Activated naive CD8-positive, alpha-beta T cell treated with anti-CD3 and anti-CD28 coated beads, Interleukin-2, amount 10 ng/mL, durations not matched to agents 7 days and 5 days (primary cell): ENCODE measurements at places on chromosomes 4 and X. TPM values are rescaled to one million over a fixed set of nuclear protein-coding genes. Genes with fewer than 3 reads are reported as not detected.

RXFP1 gene
- not detected for total RNA-seq

RS1 gene
- total RNA-seq: not detected

SEPTIN6 gene
- total RNA-seq: 274 TPM

ANXA10 gene
- not detected for total RNA-seq

CT45A10 gene
- not detected for total RNA-seq

FRMD7 gene
- not detected for total RNA-seq

- DNase-seq: no peak
These were observed 34.5 kb downstream of the ELF4 start for GRCh38 chrX:130075777-130076176.

DNA sequence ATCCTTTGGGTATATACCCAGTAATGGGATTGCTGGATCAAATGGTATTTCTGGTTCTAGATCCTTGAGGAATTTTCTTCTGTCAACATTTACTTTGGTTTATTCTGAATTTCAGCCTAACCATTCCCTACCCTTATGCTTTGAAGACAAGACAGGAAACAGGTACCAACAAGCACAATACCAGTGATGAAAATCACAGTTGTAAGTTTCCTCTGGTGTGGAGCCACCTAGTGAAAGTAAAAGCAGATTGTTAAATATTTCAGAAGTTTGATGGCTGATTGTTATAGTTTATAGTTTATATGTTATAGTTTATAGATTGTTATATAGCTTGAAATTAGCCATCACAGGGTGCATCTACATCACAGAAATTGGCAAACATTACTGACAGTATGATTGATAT lies 104.5 kb upstream of the AGA start:
- no peak for DNase-seq

- DNase-seq: no peak
These were observed 134.7 kb upstream of the FAM9C start for GRCh38 chrX:13179100-13179499.

DNA sequence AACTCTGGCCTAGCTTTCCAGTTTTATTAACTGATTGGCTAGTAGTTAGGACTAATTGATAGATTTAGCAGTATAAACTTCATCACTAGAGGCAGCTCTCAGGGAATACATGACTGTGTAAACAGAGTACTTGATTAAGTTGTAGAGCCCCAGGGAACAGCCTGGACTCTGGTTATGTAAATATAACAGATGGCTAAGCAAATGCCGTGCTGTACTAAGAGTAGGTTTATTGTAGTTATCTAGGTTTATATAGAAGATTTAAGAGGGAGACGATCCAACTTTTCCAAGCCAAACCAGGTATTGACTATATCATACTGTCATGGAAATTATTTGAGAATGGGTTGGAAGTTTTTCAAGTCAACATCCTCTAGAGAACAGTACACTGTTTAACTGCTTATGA lies 463.4 kb upstream of the GRID2 start:
- no peak for DNase-seq

- no peak for DNase-seq
These were observed 50.3 kb downstream of the WDFY3 start for GRCh38 chr4:84916227-84916626.

DNA sequence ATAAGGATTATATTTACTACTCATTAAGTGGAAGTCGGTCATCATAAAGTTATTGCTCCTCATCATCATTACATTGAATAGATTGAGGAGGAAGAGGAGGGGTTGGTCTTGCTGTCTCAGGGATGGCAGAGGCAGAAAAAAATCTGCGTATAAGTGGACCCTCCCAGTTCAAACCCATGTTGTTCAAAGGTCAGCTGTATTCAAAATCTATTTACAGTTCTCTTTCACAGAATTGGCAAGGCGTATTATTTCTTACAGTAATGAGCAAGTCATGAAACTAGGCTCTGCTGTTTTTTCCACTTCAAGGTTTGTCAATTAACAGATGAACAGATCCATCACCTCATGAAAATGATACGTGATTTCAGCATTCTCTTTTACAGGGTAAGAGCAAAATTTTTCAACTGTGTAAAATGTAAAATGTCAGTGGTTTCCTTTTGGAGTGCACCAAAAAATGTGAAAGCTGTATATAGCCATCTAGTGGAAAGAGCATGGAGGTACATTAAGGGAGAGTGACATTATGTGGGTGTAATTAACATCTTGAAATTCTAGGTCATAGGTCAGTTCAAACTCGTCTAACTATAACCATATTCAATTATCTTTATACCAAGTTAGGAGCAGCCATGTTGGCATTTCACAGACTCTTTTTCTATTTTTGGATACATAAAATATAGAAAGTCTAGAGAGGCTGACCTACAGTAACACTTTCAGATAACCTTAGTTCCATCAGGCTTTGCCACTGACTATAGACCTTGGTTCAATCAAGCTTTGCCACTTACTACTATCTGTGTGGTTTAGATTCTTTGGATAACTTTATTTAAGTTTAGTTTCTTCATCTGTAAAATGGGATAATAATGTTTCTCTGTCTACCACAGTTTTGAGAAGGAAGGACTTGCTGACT lies 30.1 kb downstream of the NEIL3 start:
- DNase-seq: no peak

GRCh38 chr4:7375427-7375826 lies 59.3 kb downstream of the PSAPL1 start:
- no peak for DNase-seq

GRCh38 chr4:1846580-1846979 lies 9.4 kb downstream of the LETM1 start:
- no peak for DNase-seq

DNA sequence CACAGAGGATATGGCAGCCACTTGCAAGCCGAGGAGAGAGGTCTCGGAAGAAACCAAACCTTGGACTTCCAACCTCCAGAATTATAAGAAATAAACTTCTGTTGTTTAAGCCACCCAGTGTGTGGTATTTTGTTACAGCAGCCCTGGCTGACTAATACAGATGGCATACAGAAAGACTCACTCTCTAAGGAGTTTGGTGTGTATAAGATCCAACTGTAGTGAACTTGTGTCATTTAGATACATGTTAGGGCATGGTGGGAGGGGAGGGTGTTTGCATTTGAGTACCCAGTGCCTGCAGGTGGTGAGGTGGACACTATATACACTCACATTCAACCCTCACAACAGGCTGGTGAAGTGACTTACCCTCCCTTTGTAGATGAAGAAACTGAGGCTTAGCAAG lies 233.2 kb upstream of the KLF3 start:
- DNase-seq: no peak

DNA sequence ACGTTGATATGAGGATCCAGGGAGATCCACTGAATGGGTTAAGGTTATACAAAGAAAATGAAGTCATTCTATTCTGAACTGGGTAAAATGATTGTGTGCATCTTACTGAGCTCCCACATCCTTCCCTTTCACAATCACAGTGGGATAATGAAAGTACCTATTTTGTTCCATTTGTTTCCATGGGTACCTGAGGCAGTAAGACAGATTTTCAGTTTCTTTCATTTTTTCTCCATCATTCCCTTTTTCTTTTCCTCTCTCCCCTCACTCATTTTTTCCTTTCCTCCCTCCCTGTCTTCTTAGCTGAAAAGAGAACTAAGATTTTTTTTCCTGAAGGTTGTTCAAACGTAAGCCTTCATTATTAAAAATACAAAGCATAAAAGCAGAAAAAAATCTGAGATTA lies 4.6 kb downstream of the GRIA2 start:
- no peak for DNase-seq

DNA sequence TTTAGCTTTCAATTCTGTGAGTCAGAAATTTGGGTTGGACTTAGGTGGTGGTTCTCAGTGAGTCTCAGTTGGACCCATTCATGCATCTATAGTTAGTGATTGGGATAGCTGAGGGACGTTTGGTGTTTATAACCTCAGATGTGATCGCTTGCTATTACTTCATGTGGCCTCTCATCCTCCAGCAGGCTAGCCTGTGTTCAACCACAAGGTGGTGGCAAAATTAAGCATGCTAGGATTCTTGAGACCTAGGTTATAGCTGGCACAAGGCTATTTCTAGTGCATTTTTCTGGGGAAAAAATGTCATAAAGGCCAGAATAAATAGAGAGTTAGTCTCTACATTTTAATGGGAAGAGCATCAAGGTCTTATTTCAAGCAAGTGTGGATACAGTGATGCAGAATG lies 10.9 kb upstream of the GRPR start:
- no peak for DNase-seq

DNA sequence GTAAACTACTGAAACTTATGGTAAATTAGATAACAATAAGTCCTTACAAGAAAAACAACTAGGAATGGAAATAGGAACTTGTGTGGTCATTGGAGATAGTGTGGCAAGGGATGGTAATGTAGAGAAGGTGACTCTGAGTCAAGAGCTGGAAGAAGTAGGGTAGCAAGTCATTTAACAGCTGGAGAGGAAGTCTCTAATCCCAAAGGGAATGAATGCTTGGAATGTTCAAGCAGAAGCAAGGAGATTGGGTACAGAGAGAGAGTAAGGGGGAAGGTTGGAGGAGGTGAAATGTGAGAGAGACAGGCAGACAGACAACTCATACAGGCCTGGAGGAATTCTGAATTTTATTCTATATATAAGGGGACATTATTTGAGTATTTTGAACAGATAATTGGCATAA lies 260.6 kb upstream of the MAD2L1 start:
- no peak for DNase-seq

GRCh38 chrX:347351-348117 lies 28.9 kb upstream of the GTPBP6 start:
- DNase-seq: no peak
